Endothelial cell of umbilical vein (primary cell): ENCODE measurements at places on chromosomes 13 and 19.
A peak's percentile ranks its signal among the peaks of the same experiment; 100 is the strongest.

DNA sequence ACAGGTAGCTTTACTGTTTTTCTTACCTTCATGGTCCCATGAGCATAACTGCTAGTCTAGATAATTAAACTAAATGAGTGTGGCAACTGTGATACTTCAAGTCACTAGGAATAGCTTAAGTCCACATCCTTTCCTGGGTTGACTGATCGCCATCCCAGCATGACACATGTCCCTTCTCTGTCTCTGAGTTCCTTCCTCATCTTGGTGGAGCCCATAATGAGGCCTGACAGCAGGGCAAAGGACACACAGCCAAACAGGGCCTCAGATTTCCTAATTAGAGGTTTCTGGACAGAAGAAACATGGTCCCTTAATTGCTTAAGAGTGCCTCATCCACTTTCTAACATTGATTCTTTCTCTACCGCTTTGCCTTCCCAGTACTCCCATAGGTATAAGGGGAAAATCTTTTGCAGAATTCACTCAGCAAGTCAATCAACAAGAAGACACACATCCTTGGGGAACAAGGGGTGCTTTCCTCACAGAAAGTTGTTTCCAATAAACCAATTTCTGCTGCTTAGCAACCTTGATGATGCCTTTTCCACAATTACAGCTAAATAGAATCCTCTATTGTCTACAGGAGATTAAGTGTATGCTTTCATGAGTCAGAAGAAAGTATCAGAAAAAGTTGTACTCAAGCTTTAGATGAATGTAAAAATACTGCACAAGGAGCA lies 208.3 kb upstream of the SERP2 start:
- DNase-seq, result no peak

DNA sequence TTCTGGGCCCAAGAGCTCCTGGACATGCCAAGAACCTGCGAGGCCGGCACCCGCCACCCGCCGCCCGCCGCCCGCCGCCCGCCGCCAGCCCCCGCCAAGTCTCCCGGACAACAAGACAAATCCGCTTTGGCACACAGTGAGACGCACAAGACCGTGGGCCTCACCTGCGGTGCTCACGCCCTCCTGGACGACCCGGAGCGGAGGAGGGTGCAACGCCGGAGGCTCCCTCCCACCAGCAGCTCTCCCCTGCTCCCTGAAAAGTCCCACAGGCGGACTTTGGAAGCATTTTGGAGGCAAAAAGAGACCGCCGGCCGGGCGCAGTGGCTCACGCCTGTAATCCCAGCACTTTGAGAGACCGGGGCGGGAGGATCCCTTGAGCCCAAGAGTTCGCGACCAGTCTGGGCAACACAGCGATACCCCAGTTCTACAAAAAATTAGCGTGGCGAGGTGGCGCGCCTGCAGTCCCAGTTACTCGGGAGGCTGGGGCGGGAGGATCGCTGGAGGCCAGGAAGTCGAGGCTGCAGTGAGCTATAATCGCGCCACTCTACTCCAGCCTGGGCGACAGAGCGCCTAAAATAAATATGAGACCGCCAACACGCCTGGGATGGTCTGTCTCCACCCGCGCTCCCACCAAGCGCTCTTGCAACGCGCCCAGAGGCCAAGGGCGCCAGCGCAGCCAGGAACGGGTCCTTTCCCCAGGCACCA lies 783 bp downstream of the RHPN2 start:
- no peak for DNase-seq

DNA sequence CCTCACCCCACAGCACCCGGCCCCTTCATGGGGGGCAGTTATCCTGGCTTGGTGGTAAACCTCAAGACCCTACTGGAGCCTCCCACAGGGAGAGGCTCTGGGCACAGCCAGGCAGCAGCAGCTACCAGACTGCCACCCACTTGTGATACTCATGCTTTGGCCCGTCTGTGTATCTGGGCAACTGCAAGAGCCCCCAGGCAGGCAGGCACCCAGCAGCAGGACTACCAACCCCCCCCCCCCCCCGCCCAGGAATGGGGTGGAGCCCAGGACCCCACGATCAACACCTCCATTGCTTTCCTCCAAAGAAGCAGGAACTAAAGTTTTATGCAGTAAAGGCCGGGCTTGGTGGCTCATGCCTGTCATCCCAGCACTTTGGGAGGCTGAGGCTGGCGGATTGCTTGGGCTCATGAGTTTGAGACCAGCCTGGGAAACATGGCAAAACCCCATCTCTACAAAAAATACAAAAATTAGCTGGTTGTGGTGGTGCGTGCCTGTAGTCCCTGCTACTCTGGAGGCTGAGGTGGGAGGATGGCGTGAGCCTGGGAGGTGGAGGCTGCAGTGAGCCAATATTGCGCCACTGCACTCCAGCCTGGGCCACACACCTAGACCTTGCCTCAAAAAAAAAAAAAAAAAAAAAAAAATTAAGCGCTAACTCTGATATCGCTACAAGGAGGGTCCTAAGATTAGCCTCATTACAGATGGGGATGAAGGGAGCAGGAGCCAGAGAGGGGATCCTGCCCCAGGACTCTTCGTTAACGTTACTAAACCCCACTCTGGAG lies 1.1 kb upstream of the LYL1 start:
- peak; percentile 29 for DNase-seq

- DNase-seq, result no peak
Observed at GRCh38 chr19:29810504-29810871, 1.3 kb upstream of the CCNE1 start.
